ENCODE measurements at places on chromosomes 2 and 18.

- no peak for DNase-seq
Observed at GRCh38 chr2:60644951-60645350, 91.5 kb upstream of the BCL11A start.

GRCh38 chr18:13179566-13180113 lies 38.9 kb upstream of the LDLRAD4 start:
- no peak for DNase-seq

GRCh38 chr2:221429741-221430491 lies 142.2 kb downstream of the EPHA4 start:
- DNase-seq, result no peak

- no peak for DNase-seq
Observed at GRCh38 chr2:167289651-167290410, 401.6 kb downstream of the XIRP2 start.

- no peak for DNase-seq
Observed at GRCh38 chr2:42961385-42961811, 169.0 kb upstream of the HAAO start.

DNA sequence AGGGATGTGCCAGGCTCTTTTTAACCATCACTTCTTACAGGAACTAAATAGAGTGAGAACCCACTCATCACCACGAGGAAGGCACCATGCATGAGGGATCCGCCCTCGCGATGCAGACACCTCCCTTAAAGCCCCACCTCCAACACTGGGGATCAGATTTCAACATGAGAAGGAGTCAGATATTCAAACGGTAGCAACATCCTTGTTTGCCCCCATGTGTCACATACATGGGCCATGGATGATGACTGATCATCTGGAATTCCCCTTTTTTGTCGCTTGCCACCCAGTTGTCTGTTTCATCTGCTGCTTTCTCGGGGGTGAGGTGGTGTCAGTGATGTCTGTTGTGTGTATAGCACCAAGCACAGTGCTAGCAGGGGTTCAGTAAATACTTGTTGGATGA lies 57.9 kb downstream of the NCK2 start:
- no peak for DNase-seq

DNA sequence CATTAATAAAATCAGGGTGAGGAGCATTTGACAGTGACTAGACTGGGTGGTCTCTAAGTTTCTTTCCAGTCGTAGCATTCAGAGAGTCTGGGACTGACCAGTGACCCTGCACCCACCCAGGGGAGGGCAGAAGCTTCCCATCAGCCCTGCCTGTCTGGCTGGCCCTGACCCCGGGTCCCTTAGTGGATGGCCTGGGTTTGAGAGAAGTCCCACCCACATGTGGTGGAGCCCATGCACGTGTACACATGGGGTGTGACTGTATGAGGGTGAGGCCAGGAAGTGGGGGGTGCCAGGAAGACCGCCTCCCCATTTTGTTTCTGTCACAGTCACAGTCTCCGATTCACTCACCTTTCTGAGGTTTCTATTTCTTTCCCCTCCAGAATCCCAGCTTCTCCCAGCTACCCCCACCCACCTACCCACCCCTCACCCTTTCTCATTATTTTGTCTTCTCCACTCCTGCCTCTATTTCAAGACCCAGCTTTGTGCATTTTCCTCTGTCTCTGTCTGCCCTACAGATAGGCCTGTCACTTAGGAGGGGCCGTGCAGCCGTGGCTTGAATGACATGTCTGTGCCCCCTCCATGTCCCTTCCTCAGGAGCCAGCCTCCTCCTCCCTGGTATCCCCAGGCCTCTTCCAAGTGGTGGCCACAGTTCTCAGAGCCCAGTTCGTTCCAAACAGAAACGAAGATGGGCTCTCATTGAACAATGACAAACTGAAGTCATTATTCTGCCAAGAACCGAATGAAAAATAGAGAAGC lies 13.6 kb downstream of the CIB4 start:
- DNase-seq, result no peak

DNA sequence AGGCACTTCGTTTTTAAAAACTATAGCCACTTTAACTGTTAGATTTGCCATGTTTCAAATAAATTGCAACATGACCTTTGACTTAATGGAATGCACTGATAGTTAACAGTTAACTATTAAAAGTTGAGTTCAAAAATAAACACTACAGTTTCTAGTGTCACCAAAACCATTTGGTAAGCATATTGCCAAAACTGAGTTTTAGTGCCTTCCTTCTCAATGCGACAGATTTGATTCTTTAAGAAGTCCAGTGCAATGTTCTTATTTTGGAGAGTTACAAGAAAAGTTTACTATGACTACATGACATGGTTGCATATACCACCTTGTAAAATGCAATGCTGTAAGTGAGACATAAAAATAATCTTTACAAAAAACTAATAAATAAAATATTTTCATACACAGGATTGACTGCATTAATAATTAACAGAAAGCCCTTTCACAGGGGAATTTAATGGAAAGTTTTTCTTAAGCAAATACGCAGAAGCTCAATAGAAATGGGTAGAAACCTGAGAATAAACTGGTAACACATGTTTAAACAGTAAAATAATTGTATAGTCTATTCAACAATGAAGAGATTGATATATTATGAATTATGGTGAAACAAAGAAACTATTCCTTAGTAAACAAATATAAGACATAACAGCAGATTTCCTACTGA lies 53.8 kb downstream of the GRB14 start:
- no peak for DNase-seq

- no peak for DNase-seq
Observed at GRCh38 chr2:191318037-191318728, 73.0 kb downstream of the MYO1B start.

DNA sequence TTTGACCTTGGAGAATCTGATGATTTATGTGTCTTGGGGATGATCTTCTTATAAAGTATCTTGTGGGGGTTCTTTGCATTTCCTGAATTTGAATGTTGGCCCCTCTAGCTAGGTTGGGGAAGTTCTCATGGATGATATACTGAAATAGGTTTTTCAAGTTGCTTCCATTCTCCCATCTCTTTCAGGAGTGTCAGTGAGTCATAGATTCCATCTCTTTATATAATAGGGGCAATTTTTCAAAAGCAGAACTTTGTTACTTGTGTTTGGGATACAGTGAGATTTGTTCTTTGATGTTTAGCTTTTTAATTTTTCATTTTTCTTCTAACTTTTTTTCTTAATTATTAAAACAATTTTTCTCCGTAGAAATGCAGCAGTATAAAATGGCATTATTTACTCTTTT lies 19.4 kb downstream of the TMEM87B start:
- DNase-seq, result no peak

DNA sequence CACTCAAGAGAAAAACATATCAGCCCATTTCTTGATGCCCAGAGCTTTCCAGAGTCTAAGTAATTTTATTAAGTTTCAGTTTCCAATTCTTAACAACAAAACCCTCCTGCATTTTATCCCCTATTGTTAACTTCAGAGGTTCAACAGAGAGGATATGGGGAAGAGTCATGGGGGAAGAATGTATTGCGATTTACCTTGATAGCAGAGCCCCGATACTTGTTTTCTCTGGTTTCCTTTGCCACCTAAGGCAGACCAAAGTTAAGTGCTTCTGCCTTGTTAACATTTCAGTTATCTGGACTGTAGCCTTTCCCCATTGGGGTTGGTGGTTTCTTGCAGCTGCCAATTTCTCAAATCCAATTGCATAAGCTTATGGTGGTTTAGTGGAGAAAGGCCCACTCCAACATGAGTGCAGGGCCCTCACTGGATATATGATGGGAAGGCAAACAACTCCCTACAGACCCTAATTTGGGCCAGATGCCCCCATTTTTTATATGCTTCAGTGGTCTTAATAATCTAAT lies 82.0 kb upstream of the ITGB6 start:
- DNase-seq, result no peak

Data from AG04449 (cell line).